ENCODE measurements at places on chromosomes 5 and 9.

DNA sequence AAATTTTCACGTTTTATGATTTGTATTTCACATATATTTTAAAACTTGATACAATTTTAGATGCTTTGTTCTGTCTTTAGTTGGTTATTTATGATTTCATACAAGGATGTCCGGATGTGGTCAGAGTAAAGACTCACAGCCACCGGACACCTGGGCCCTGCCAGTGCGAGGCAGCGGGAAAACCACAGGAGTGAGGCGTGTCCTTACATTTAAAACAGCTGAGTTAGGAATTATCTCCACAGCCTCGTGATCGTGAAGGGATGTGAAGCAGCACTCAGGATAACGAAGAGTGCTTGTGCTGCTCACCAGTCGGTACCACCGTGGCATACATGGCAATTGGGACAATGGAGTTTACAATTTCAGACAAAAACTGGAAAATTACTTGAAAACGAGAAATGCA, 14.0 kb downstream of the SNX18 start:
- DNase-seq, result no peak

DNA sequence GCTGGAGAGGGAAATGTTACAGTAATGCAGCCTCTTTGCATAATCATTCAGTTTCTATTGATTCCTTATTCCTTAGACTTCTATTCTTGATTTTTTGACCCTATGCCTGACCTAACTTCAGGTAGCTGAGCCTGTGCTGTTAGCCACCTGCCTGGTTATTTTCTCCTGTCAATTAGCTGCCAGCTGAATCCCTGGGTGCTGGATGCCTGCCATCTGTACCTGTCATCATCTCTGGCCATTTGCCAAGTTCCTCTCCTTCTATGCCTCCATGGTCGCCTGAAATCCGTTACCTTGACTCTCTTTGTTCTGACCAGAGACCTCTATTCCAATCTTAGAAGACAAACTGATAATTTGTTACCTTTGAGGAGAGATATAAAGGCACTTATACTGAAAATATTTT, 178.3 kb downstream of the CAVIN4 start:
- no peak for DNase-seq

GRCh38 chr5:52801329-52801728, 13.6 kb downstream of the ITGA1 start:
- DNase-seq, result no peak

- DNase-seq, result no peak
Observed at GRCh38 chr9:136169495-136169894, 35.4 kb downstream of the LHX3 start.

- no peak for DNase-seq
Observed at GRCh38 chr5:180718810-180719453, 20.9 kb downstream of the OR2Y1 start.

DNA sequence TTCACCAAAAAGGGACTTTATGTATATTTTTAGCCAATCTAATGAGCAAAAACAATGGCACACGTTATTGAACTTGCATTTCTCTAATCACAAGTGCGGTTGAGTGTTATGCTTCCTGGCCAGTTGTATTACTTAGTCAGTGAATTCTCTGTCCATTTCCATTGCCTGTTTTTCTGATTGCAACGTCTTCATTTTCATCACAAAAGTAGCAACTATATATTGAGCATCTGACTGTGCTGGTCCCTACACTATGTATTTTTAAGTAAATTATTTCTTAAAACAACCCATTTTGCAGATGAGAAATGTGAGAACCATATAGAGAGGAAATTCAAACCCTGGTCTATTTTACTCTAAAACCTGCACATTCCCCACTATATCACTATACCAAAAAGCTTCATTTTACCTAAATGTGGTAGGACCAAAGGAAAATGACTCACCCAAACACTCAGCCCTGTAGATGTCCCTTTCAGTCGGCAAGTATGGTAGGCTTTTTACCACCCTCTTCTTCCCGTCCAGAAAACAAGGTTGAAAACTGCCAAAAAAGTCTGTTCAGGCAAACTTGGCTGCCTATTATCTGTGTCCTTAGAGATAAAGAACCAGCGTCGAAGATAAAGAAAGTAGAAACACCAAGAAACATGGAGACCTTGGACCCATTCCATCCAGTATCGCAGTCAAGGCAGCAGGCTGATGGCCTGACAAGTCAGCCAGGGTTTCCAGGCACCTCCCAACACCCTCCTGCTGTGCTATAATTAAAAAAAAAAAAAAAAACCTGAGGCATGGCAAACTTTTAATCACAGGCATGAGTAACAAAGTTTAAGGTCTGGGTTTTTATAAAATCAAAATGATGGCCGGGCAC, 18.8 kb upstream of the FAM13B start:
- no peak for DNase-seq

DNA sequence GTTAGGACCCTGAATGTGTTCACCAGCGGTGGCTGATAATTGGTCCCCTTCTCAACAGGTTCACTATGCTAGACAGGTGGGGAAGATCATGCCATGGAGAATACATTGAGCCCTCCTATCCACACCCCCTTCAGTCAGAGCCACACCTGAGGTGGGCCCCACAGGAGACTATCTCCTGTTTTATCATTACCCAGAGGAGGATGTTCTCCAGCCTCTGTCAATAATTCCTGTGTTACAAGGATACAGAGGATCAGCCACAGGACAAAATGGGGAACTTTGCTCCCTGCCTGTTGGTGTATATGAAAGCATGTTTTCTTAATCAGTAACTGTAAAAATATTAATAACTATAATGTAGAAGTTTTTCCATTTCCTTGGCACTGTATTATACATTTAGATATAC, 25.9 kb downstream of the RAD1 start:
- no peak for DNase-seq

- no peak for DNase-seq
Observed at GRCh38 chr9:126989847-126990842, 75.6 kb downstream of the RALGPS1 start.

DNA sequence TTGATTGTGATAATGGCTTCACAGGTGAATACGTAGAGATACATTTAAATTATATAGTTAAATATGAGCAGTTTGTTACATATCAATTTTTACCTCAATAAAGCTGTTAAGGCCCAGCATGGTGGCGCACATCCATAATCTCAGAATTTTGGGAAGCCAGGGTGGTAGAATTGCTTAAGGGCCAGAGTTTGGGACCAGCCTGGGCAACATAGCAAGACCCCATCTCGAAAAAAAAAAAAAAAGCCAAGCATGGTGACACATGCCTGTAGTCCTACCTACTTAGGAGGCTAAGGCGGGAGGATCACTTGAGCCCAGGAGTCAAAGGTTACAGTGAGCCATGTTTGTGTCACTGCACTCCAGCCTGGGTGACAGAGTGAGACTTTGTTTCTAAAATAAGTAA, 138.7 kb upstream of the TMEM161B start:
- no peak for DNase-seq

- DNase-seq, result no peak
Observed at GRCh38 chr5:93311881-93312280, 269.1 kb downstream of the NR2F1-AS1 start.

DNA sequence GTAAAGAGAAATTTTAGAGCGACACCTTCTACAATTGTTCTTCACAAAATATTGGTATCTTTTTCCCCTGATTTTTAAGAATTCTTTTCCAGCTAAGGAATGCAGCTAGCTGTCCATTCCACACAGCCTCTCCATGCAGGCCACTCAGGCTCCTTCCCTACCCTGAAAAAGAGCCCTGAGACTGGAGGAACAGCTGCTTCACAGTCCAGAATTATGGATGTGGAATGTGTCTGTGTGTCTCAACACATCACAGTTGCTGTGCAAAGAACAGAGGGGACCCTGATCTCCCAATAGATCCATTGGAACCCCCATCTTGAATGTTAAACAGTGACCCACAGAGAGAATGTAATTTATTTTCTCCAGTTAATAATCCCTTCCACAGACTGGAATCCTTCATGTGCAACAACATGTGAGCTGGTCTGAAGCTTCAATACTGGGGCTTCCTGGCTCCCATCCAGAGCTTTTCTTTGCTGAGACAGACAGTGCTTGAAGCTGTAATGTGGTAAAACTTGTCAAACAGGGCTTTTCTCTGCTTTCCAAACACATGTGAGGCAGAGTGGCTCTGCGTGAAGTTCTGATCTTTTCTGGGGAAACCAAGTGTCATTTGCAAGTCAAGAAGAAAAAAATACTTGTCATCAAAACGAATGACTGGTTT, 53.3 kb upstream of the SMC5 start:
- no peak for DNase-seq

- DNase-seq, result no peak
Observed at GRCh38 chr9:84557751-84558150, 111.8 kb upstream of the NTRK2 start.

DNA sequence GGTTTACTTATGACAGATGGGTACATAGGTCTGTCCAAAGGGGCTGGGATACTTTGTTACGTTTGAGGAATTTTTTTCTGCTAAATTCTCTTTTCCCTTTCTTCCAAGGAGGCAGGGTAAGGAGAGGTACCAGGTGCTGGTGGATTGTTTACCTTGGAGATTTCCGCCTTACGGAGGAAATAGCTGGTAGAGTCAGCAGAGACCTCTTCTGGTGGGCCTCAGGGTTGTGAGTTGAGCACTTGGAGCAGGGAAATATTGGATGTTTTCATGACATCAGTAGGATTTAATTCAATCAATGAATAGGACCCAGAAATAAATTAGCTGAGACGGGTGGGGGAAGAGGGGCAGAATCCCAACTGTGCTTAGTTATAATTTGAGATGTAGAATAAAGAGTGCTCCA, 60.0 kb upstream of the TAF11L2 start:
- no peak for DNase-seq

DNA sequence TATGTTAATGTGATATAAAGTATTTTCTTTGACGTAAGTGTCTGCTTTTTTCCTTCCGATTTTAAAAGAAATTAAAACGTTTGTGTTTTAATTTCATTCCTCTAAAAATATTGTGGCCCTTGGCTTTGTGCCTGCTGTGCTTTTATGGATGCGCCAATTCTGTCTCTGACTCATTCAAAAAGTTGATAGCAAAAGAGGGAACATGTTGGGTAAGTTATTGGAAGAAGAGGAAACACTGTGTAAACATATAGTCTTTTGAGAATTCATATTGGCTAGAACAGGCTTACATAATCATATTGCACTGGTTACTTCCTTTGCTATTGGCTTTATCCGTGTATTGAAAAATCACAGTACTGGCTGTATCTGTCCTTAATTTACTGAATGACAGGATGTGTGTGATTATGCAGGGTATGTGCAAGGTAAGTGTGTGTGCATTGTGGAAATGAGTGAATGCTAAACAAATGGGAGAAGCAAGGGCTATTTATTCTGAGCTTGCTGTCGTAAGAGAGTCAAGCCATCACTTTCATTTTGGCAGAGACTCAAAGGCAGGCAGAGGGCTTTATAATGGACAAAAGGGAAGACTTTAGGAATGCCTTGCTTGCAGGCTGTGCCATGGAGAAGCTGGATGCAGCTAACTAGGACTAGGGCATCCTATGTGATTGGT, 67.8 kb downstream of the SGCD start:
- no peak for DNase-seq

GRCh38 chr5:150184990-150185912, 4.6 kb upstream of the SLC6A7 start:
- no peak for DNase-seq

DNA sequence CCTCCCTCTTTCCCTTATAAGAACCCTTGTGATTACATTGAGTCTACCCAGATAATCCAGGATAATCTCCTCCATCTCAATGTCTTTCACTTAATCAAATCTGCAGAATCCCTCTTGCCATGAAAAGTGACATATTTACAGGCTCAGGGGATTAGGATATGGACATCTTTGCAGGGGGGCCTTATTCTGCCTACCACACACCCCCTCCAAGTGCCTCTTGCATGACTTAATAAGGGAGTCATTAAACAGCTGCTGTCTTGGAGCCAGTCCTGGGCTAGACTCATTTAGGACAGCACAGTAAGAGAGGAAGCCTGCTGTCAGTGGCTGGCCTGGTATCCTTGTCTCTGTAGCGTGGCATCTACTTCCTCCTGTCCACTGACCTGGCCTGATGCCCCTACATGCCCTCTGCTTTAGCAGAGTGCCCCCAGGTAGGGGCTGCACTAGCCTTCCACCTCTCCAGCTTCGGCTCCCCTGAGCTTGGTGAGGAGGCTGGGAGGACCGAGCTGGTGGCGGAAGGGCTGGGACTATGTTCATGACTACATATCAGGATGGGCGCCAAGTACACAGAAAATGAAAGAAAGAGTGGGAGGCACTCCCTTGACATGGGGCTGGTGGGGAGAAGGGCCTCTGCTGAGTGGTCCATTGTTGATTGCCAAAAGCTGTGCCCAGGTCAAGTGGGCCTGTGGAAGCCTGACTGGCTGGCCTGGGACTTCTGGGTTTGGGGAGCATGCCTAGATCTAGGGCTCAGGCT, 17.2 kb downstream of the ENHO start:
- DNase-seq, result no peak

DNA sequence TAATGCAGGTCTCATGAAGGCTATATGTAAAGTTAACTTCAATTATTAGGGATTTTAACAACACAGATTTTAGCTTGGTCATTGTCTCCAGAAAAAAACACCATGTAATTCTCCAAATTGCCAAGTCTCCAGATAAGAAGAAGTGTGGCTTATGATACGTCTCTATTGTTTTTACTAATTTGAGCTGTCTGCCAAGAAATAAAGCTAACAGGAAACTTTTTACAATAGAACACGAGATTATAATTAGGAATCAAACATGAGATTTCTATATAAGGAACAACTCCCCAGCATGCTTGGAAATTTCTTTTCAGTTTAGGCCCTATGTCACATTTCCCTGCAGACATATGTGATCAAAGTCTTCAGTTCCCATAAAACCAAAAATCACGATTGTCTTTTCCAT, 142.7 kb downstream of the MCTP1 start:
- DNase-seq, result no peak

- DNase-seq, result no peak
Observed at GRCh38 chr9:69465473-69465872, 140.5 kb downstream of the ENTREP1 start.

DNA sequence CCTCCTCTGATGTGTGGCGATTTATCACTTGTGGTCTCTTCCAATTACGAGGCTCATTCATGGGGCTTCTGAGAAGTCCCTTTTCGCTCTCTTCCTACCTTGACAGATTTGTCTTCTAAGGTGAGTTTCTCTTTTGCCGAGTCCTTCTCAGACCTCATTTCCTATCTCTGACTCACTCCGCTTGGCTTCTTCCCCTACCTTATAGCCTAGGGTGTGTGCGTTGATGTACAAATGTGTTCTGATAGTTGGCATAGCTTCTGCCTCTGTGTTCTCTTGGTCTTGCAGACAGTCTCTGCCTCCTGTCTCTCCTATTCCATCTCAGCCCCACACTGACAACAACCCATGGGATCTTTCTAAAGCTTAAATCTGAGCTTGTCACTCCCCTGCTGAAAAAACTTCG, 56.9 kb upstream of the SHB start:
- DNase-seq, result no peak

DNA sequence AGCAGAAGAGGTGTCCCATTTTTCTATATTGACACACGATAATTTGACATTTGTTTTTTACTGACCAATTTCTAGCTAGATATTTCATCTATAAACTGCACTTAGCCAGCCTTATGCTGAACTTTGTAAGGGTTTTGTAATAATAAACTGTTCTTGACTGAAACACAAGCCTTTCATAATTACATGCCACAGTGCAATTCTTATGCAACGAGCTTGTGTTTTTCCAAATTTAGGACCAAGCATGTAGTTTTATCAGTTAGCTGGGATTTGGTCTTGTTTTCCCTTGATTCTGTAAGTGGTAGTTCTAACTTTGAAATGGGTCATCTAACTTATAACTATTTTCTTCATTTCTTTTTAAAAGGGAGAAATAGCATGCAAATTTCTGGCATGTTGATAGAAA, 1.3 kb upstream of the LURAP1L start:
- DNase-seq, result no peak
